ENCODE measurements at places on chromosomes 13 and 19.

- no peak for DNase-seq
Measured at GRCh38 chr13:97174638-97175037, 47.5 kb upstream of the MBNL2 start.

DNA sequence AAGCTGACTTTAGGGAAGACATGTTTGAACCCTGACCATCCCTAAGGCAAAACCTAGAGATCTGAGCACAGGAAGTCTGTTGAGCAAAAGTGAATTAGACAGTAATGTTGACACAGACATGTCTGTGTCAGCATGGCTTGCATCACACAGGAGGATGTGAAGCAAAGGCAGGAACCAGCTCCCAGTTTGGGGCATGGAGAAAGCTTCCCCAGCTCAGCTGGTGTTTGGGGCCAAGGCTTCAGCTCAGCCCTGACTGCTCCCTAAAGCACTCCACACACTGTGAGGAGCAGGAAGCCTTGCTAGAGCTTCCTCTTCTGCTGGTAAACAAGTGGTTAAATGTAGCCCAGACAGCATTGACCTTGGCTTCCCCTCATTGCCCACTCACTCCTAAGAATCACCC is 153.8 kb upstream of the UBL3 start:
- no peak for DNase-seq

GRCh38 chr13:97506511-97506910 is 72.5 kb downstream of the RAP2A start:
- no peak for DNase-seq

GRCh38 chr19:29551774-29552173 is 26.0 kb downstream of the VSTM2B start:
- DNase-seq, result no peak

- no peak for DNase-seq
Measured at GRCh38 chr13:27969082-27969865, at the start of gene CDX2. CDX2 (minus strand) TSS chr13:27969315; CDS start chr13:27969006, 309 bp downstream.

- DNase-seq, result no peak
Measured at GRCh38 chr13:36355632-36356031, 9.4 kb upstream of the SPART start.

GRCh38 chr13:61410669-61411297 is 4.9 kb downstream of the PCDH20 start:
- DNase-seq, result no peak
